ENCODE measurements at places on chromosomes 11 and 22.

- no peak for DNase-seq
Observed at GRCh38 chr11:124611064-124611463, at the start of gene PANX3. Gene PANX3, plus strand, starts transcription at chr11:124611428. Its CDS starts 129 bp downstream, at chr11:124611557.

DNA sequence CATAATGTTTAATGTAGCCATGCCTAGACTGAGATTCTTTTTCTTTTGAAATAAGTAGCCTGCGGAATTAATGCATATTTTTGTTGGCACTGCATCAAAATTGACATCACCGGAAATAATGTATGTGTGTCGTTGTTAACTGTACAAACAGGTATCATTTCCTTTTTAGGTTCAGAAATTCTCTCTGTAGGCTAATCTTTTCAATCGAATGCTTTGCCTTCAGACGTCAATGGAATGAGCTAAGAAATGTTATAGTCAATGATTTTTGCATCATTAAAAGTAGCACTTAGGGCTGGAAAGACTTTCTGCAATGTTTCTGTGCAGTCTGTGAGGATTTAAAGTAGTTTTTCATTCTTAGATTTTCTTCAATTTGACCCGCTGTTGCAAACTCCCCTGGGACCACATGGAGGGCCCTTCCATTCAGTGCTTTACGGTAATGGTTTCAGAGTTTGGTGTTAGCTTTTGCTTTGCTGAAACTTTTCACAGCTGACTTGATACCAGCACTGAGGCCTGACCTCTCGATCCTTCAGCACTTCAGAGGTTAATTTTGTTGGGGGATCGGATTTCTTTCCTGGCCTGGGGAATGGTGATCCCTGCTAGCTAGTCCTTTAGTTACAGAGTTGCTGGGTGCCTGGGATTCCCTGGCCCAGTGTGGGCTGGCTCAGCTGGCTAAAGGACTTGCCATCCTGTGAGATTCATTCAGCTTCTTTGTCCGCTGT, 137.8 kb downstream of the DBX1 start:
- DNase-seq: no peak

GRCh38 chr11:75326439-75326810, 25.0 kb downstream of the ARRB1 start:
- no peak for DNase-seq

- DNase-seq: no peak
Observed at GRCh38 chr22:29621761-29622526, 18.5 kb downstream of the NF2 start.

- DNase-seq: no peak
Observed at GRCh38 chr11:130674686-130675308, 226.4 kb downstream of the ADAMTS15 start.

DNA sequence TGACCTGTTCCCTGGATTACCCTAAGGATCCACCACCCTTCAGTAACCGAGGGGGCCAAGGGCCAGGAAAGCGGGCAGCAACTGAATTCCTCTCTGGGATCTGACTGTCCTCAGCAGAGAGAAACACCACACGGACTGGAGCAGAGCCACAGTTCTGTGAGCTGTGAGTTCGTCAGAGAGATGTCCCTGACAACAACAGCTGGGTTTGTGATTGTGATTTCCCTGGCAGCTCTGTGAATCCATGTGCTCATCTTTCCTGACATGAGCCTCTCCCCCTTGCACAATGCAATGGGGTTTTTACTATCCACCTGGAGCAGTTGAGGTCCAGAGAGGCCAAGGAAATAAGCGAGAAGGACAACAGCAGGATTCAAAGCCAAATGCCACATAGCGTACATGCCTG, 69.4 kb upstream of the AMPD3 start:
- DNase-seq: no peak

DNA sequence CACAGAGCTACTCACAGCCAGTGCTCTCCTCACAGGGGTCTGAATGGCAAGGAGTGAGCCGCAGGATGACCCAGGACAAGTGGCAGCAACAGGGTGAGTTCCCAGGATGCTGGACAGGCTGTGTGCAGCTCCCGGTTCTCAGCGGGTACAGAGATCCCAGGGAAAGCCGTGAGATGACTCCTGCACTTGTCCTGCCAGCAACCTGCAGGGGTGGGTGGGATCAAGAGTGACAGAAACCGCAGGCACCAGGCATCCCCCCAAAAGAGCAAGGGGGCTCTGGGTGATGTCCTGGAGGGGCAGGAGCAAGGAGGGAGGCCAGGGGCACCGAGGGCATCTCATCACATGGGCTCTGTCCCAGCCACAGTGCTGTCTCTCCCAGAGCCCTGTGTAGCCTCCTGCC, 15.9 kb upstream of the PRODH start:
- no peak for DNase-seq

DNA sequence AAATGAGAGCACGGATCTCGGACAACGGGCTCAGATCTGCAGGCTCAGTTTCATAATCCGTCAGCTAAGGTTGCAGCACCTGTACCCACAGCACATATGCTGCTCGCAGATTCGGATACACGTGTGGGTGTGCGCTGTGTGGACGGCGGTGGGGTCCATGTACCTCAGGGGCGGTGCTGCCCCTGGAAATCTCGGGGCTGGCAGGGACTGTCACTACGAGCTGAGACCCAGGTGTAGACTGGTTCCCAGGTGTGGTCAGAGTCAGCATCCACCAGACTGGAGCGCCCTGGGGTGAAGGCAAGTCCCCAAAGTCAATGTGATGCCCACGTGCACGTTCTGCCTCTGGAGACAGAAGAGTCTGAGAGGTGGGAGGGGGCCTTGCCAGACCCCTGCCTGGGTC, 989.3 kb downstream of the BRD1 start:
- DNase-seq: no peak

GRCh38 chr22:34055525-34056200, 135.4 kb upstream of the LARGE1 start:
- DNase-seq: no peak

GRCh38 chr11:11499300-11499699, 122.5 kb downstream of the GALNT18 start:
- no peak for DNase-seq

DNA sequence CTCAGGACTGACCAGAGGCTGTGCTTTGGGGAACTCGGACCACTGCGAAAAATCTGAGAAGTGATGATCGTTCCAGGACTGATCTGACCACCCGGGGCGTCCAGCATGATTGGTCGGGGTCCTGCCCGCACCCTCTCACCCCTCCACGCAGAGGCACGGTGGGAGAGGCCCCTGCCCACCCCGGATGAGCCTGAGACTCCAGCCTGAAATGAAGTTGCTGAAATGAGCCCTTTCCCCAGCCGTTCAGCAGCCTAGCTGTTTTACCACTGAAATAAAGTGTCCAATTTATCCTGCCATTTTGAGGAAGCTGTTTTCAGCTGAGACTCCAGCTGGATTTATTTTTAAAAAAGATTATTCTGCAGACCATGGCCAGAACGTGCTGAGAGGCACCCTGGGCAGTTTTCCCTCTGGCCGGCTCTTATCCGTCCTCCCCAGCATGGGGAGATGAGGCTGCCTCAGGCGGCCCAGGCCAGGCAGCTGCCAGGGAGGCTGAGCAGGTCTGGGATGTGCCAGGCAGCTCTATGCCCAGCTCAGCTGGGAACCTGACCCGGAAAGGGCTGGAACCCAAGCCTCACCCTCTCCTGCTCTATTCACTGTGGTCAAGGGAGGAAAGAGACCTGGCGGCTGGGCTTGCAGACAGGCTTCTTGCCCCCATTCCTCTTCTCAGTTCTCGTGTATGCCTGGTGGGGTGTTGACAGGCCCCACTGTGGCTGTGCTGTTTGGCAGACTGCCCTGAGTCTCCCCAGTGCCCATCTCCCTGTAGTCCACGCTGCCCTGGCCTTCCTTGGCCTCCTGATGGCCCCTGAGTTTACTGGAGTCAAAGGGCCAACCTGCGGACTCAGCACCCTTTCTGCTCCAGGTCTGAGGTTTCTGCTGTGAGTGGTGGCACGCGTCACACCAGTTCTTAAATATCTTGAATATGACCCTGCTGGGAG, 161.0 kb upstream of the B3GAT1 start:
- no peak for DNase-seq

GRCh38 chr22:30074147-30074546, 6.1 kb upstream of the HORMAD2 start:
- no peak for DNase-seq

- DNase-seq: peak; percentile 50
Observed at GRCh38 chr22:29306175-29306834, at the start of gene GAS2L1. Gene GAS2L1, plus strand, starts transcription at chr22:29306650. Its CDS starts 1,456 bp downstream, at chr22:29308106.

GRCh38 chr11:114259551-114259983, 36.6 kb upstream of the NNMT start:
- no peak for DNase-seq

DNA sequence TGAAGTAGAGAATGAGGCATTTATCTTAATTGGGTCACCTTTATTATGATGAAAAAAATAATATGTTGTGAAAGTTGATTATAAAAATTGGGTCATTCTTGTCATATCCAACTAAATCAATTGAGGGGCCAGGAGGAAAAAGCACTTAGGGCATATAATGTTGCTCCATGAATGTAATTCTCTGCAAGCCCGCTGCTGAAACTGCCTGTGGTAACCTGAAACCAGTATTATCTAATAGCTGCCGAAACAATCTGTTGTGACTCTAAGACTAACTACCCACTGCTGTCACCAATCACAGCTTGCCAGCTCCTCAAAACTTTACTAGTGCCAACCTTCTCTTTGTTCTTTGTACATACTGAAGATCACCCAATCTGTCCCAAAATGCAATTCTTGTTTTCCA, 115.8 kb downstream of the ATG16L2 start:
- no peak for DNase-seq

GRCh38 chr22:48352086-48352911, 1475.4 kb downstream of the BRD1 start:
- no peak for DNase-seq

DNA sequence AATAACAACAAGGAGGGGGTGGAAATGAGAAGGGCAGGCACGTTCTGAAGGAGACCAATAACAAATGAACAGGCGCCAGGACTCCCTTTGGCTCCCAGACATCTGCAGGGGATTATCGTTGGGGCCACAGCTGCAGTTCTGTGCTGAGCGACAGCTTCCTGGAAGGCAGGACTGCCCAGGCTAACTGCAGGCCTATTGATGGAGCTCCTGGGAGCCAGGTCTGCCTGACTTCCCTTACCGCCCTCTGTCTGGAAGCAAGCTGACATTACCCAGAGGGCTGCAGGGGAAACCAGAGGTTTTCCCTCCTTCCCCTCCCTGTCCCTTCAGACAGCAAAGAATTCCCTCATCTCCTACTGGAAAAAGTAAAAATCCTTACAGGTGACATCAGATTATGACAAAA, 5.0 kb downstream of the DRD2 start:
- DNase-seq: no peak

DNA sequence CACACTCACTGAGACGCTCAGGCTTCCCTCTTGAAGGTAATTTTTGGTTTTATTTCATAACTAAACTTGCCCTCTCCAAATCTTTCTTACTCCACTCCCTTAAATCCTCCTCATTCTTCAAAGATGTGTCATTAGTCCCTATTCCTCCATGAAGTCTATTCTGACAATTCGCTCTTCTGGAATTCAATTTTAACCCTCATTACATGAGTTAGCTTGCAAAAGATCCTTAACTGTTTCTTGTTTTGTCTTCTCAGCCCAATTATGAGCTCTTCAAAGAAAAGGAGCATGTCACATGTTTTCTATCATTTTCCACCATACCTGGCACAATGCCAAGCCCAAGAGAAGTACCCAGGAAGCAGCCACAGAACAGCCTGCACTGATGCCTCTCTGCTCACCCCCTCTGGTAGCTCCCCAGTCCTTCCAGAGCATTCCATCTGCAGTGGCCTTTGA, 13.0 kb downstream of the GALNT18 start:
- DNase-seq: no peak

- DNase-seq: peak; percentile 30
Observed at GRCh38 chr11:46295312-46296058, 18.0 kb downstream of the CREB3L1 start.

- DNase-seq: peak; percentile 64
Observed at GRCh38 chr11:82989628-82990404, 81.9 kb downstream of the RAB30 start.

- no peak for DNase-seq
Observed at GRCh38 chr11:92670308-92670890, 299.1 kb upstream of the MTNR1B start.

GRCh38 chr22:48938741-48939140, 888.9 kb downstream of the BRD1 start:
- no peak for DNase-seq

DNA sequence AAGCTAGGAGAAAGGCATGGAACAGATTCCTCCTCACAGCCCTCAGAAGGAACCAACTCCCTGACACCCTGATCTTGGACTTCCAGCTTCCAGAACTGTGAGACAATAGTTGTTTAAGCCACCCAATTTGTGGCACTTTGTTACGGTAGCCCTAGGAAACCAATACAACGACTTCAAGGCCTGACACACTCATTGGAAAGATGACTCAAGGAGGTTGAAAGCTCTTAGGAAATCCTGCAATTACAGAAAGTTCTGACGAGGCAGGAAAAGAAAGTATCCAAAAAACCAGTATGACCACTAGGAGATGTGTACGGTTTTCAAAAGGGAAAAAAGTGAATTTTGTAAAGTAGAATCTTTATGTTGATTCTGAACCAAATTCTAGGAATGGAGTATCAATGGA, 161.4 kb downstream of the SWAP70 start:
- no peak for DNase-seq

GRCh38 chr11:94933223-94934130, 39.9 kb downstream of the CWC15 start:
- peak; percentile 46 for DNase-seq

DNA sequence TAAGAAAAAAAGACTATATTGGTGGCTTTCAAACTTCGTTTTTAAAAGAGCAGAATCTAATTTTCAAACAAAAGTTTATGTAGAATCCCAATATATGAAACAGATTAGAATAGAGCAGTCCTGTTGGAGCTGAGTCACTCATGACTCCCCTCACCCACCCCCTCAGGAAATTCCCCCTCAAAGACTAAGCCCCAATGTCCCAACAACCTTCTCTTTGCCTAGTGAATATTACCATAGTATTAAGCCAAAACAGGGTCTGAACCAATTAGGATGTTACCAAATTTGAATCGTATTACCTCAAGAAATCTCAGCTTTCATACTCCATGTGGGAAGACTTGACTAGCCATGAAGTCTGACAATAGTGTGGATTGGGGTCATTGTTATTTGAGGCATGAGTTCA, 7.8 kb upstream of the PIWIL4 start:
- no peak for DNase-seq

GRCh38 chr22:31818481-31819392, 64.9 kb downstream of the DEPDC5 start:
- no peak for DNase-seq

DNA sequence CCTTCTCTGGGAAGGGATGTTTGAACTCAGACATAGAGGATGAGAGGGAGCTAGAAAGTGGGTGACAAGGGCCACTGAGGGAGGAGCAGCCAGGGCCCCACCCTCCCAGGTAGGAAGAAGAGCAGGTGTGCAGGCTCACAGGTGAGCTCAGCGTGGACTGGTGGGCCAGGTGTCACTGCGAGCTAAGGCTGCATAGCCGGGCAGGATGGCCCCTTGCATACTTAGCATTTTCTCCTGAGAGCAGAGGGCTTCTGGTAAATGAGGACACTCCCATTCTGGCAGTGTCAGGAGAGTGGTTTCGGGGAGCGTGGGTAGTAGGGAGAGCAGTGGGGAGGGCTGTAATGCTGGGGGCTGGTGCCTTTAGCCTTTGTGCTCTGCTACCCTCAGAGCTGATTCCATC, 843.4 kb downstream of the TBC1D22A start:
- no peak for DNase-seq

Measured in pons (tissue), 1 donor.